ENCODE measurements at places on chromosomes 11 and 22.

DNA sequence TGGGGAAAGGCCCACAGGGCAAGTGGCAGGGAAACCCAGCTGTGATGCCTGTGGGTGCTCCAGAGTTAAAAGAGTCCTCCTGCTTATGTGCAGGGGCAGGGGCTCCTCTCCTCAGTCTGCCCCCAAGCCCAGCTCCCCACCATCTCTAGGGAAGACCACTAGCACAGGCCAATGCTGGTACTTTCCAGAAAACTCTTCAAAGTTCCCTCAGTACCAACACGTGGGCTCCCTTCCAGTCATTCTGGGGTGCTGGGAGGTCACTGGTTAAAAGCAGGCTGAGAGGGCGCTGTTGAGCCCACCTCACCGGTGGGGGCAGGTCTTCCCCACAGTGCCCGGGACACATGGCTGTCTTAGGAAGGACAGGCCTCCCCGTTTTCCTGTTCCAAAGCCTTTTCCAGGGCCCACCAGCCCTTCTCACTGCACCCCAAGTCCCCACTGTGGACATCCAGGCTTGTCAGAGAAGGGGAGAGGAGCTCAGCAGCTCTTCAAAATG is 154.6 kb downstream of the TRIM29 start:
- no peak for DNase-seq

DNA sequence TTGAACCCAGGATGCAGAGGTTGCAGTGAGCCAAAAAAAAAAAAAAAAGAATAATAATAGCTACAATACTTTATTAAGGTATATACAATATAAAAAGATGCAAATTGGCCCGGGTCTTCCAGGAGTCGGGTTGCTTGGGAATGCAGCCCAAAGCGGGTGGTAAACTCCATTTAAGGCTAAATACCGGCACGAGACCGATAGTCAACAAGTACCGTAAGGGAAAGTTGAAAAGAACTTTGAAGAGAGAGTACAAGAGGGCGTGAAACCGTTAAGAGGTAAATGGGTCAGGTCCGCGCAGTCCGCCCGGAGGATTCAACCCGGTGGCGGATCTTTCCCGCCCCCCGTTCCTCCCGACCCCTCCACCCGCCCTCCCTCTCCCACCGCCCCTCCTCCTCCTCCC is 143.3 kb downstream of the DLG2 start:
- no peak for DNase-seq

DNA sequence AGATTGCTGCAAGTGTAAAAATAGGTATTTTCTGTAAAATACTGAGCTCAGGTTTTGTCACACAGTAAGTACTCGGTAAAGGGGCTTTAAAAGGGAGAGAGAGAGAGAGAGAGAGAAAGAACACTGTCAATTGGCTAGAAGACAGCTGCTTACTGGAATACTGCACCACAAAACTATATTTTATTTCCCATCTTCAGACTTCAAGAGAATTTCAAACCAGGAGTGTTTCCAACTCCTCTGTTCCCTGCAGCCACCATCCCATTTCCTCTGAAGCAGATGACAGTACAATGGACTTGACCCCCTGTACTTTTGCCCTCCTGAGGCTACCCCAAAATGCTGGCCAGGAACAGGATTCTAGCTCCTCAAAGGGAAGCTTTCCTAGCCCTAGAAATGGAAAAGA is 89.7 kb downstream of the RELT start:
- no peak for DNase-seq

DNA sequence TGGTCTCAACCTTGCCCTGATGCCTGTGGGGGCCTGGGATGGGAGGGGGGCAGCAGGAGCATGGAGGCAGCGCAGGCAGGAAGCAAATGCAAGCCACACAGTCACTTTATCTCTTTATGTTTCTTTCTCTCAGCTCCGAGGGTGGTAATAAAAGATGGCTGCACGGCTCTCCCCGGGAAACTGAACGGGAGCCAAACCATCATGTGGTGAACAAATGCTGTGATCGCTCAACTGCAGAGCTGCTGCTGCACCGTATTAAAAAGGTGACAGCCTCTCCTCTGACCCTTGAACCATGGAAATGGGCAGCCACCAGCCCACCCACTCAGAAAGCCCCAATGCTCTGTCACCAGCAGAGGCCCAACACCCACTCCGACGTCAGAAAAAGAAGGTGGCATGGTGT is 110.0 kb downstream of the TIMP3 start:
- DNase-seq: no peak

- DNase-seq: no peak
Observed at GRCh38 chr22:28791841-28792490, 8.4 kb downstream of the XBP1 start.

GRCh38 chr11:11931461-11932055 is 76.9 kb downstream of the DKK3 start:
- no peak for DNase-seq

DNA sequence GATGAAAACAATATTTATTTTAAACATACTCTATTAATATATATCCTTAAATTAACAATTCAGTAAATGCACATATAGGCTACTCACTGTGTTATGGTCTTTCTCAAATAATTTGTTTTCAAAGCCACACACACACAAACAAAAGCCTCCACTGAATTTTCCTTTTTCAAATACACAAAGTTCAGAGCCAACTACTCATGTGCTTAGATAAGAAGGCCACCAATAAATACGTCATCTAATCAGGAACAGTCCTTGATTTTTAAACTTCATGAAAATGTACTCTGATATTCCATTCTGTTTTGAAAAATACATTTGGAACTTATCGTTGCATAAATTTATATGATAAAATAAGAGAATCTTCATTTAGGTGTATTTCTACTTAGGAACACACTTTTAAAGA is 26.0 kb downstream of the KBTBD3 start:
- DNase-seq: no peak

GRCh38 chr11:114196997-114197703 is 99.0 kb upstream of the NNMT start:
- no peak for DNase-seq

DNA sequence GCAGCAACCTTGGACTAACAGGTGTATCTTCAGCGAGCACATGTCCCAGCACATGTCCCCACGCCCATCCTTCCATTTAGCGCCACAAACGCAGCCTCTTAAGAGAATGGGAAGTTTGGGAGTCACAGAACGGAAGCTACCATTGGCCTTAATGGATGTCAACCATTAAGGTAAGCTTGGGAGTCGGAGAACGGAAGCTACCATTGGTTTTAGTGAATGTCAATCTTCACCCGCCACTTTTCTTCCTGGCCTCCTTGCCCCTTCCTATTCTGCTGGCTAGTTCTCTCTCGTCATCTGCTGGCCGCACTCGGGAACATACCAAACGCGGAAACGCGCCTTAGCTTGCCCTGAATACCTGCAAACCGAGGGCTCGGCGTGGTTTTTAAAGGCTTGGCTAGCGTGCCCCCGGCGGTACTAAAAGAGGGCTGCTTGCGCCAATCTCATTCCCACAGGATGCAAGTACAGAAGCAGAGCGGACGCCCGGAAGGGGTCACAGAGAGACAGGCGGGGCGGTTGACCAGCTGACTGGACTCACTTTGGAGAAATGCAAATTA is 24.3 kb downstream of the GLYATL1 start:
- no peak for DNase-seq

DNA sequence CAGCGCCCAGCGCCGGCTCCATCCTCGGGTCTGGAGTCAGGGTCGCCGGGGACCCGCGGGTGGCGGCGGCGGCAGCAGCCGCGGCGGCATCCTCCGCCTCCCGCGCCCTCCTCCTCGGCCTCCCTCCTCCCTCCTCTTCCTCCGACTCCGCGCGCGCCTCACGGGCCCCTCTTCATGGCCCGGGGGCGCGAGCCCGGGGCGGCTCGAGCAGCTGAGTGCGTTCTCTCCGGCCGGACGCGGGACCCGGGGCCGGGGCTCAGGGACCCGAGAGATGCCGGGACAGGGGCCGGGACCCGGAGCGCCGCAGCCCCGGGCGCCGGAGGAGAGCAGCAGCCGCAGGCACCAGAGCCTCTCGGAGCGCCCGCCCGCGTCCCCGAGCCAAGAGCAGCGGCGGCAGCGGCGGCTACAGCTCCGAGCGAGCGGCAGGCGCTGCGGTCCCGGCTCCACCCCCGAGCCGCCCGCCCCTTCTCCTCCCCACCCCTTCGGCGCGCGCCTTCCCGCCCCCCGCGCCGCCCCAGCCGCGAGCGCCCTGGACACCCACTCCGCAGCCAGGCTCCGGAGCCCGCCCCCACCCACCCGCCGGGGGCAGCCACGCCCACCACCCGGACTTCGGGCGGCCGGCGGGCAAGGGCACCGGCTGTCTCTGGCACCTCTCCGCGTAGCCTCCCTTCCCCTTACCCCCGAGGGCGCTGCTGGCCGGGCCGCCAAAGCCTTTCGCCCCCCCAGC is at the start of gene CHST1:
CHST1 (minus strand) TSS at position 417 of the 727 bp plus-strand sequence. CDS start 14,699 bp downstream, outside the sequence.
- DNase-seq: no peak

GRCh38 chr11:103051981-103052380 is 40.0 kb downstream of the DCUN1D5 start:
- DNase-seq: no peak

- no peak for DNase-seq
Observed at GRCh38 chr11:2673250-2673610, 26.6 kb downstream of the KCNQ1OT1 start.

DNA sequence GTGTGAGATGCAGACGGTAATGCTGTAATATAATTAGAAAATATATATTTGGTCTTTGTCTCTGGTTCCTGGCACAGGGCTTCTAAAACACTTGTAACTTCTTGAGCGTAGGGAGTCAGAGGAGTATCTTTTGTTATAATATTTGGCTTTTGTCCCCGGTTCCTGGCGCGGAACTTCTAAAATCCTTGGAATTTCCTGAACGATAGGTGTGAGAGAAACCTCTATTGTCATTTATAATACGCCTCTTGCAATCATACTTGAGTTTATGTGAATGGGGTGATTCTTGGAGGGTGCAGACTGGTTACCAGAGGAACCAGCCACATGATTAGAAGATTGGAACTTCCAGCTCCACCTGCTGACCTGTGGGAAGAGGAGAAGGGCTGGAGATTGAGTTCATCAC is 54.1 kb upstream of the ZBED5 start:
- DNase-seq: no peak

DNA sequence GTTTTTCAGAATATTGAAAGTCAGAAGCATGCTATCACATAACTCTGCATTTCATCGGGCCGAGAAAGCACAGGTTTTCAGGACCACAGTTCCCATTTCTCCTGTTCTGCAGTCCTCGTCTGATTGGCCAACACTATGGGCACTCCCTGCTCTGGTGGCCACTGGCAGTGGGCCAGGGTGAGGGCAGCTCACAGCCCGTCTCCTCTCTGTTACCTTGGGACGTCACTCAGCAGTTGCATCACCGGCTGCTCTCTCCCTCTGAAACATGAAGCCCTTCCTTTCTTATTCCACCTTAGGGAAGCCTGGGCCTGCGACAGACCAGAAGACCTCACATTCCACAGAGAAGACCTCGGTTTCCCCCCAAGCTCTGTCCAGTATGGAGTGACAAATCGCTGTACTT is 11.4 kb upstream of the MICAL3 start:
- no peak for DNase-seq

GRCh38 chr11:108895579-108896480 is 231.0 kb downstream of the DDX10 start:
- DNase-seq: no peak

GRCh38 chr11:62889484-62890437 is 9.1 kb downstream of the SLC3A2 start:
- DNase-seq: no peak

Measured in T1000 (cell line).